ENCODE measurements at places on chromosomes 3 and 15.

GRCh38 chr15:72237029-72237852, 6.3 kb upstream of the PKM start:
- DNase-seq: no peak

- no peak for DNase-seq
These were observed 34.0 kb upstream of the ZNF280D start for GRCh38 chr15:56767315-56767714.

GRCh38 chr15:92294759-92295158, 98.9 kb upstream of the ST8SIA2 start:
- no peak for DNase-seq

DNA sequence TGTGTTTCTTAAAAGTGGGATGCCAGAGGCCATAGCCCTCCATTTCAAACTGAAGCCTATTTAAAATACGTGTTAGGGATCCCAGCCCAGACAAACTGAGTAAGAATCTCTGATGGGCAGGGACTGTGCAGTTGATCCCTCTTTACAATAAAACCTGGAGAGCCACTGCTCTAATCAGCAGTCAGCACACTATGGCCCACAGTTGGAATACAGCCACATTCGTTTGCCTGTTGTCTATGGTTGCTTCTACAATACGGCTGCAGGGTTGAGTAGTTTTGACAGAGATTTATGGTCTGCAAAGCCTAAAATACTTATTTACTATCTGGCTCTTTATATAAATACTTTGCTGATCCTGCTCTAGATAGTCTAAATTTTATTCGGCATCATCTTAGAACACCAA, 32.4 kb downstream of the TJP1 start:
- no peak for DNase-seq
